ENCODE measurements at places on chromosomes 6 and 20.

DNA sequence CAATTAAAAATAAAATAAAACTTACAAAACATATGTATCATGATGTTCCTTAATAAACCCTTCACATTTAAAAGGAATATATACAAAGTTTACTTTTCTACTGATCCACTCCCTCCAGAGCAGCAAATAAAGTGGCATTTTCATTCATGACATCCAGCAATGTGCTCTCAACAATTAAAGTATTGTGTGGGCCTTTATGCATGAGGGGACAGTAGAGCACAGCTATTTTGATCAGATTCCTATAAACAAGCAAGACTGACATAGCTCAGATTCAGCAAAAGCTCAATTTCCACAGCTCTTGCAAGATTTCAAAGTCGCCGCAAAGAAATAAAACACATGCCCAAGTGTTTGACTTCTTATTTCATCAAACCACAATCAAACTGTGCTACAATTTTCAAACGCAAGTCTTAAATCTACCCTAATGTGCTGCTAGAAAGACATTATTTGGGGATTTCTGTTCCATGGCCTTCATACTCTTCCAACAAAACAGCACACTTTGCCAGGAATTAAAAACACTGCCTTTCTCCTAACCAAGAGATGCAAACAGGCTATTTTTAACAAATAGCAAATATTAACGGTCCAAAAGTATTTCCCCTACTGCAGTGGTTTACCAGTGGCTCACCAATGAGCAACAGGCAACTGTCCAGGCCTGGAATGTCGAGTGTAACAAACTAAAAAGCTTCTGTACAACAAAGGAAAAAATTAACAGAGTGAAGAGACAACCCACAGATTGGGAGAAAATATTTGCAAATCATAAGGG, 52.3 kb downstream of the MBOAT1 start:
- DNase-seq, result no peak

GRCh38 chr6:14734052-14734415, 511.8 kb upstream of the JARID2 start:
- no peak for DNase-seq

DNA sequence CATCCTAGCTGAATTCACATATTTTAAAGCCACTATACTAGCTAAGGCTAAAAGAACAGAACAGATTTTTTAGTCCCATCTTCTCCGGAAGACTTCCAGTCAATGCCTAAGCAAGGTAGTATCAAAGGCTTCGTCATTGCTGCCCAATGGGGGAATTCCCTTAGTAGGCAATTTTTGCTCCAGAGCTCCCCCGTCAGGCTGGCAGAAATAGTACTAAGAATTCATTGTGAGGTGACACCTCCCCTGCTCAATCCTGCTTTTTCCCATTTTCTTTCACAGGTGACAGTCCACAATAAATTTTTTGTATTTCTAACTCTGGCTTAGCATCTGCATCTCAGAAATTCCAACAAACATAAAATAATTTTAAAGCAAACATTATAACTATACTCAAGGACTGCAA, 52.8 kb upstream of the SRSF6 start:
- no peak for DNase-seq

DNA sequence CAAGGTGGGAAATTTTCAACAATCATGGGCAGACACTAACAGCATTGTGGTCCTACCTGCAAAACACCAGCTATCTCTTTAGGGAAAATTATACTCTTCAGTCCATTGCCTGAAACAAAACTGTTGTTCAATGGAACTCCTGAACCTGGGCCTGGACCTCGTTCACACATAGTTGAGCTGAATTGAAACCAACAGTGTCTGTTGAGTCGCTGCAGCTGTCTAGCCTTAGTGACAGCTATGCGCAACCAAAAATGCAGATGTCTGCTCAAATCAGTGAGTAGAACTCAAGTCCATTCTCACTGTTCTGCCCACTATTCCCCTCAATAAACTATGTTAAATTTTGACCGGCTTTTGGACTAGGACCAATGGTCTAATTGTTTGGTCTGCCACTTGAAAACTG, 286.2 kb downstream of the TFAP2A start:
- no peak for DNase-seq

- DNase-seq, result no peak
These were observed 97.7 kb downstream of the GRM4 start for GRCh38 chr6:34047913-34048867.

DNA sequence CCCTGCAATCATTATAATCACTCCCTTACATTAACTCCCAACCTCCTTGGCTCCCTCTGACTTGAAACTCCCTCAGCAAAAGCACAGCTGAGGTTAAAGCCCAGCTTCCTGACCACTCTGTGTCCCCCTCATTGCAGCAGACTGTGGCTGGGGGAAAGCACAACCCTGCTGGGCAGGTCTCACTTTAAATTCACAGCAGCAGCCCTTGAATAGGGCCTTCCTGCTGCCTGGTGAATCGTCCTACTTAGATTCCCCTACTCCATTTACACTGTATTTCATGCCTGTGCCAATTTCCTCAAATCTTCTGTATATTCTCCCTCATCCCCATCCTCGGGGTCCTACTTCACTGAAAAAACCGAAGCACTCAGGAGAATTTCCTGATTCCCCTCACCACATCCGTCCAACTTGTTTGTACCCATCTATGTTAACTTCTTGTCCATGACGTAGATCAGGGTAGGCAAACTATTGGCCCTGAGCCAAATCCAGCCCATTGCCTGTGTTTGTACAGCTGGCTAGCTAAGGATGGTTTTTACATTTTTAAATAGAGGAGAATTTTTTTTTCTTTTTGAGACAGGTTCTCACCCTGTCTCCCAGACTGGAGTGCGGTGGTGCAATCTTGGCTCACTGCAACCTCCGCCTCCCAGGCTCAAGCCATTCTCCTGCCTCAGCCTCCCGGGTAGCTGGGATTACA, 31.5 kb upstream of the GCM1 start:
- peak; percentile 62 for DNase-seq

DNA sequence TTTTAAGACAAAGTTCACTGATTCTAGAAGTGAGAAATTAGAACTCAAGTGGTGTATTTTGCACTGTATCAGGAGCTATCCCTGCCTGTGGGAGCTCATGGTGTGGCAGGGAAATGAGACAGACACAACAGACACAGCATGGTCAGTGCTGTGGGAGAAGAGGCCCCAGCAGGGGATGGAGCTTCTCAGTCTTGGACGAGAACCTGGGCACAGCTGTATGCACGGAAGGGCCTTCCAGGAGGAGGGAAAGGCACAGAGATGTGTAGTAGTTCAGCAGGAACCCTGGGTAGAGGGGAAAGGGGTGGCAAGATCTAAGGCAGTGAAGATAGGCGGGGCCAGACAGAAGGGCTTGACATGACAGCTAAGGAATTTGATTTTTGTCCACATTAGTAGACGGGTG, 48.8 kb upstream of the KIF25 start:
- DNase-seq, result no peak

DNA sequence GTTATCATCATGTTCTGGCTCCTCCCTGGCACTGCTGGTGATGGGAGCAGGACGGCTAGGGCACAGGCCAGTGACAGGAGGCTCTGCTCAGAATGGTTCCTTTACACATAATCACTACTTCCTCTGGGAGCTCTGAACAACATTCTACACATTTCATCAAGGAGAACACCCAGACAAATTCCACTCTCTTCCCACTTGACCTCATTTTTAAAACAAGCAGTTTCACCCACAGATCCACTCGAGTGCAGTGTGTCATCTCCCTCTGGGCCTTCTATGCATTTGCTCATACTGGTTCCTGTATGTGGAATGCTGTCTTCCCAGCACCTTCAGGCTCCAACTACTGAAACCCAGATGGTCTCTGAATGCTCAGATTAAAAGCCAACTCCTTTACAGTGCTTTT, 84.8 kb downstream of the ELOVL5 start:
- DNase-seq, result no peak

DNA sequence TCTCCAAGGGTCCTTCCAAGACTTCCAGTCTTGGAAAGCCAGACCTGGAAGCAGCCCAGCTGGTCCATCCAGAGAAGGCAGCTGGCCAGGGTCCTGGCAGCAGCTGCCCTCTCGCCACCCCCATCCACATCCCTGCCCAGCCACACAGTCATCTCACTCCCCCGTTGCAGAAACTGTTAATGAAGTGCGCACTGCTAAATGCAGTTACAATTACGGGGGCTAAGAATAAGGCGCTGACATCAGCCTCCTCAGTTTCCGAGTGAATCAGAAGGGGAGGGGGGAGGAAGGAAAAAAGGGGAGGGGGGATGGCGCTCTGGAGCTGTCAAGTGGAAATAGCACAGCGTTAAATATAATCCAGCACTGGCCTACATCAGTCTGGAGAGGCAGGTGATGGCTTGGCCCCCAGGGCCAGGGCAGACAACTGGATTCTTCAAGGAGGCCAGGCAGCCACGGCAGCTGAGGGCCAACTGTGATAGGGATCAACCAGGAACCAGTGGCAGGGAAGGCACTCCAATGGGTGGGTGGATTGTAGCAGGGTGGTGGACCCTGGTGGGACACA, 6.9 kb downstream of the RIMS4 start:
- DNase-seq, result no peak

- no peak for DNase-seq
These were observed 187.1 kb downstream of the SOX4 start for GRCh38 chr6:21780679-21781078.

- no peak for DNase-seq
These were observed 489.6 kb downstream of the MMUT start for GRCh38 chr6:48973491-48973890.

DNA sequence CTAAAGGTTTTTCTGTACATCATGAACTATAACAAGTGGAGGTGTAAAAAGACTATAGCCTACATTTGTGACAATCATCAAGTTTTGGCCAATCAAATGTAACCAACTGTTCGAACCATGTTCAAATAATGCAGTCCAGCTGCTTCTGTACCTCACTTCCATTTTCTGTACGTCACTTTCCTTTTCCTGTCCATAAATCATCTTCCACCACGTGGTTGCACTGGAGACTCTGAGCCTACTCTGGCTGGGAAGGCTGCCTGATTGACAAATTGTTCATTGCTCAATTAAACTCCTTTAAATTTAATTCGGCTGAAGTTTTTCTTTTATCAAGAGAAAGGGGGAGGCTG, 270.4 kb upstream of the JARID2 start:
- DNase-seq, result no peak

GRCh38 chr20:48238781-48239180, 453.5 kb upstream of the SULF2 start:
- no peak for DNase-seq

DNA sequence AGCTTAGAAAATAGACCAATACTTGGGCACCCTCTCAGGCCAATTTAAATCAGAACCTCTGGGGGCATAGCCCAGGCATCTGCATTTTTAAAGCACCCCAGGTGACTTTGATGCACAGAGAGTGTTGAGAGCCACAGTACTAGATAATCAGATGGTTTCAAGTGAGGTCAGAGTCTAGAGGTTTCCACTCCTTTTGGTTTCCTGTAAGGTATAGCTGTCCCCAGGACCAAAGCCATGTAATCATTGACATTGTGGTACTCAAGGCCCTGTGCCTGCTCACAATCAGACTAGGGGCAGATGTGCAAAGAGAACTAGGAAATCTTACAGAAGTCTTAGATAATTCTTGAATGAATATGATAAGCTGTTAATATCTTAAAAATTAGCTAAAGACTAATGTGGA, 9.1 kb downstream of the FILIP1 start:
- no peak for DNase-seq

- DNase-seq, result no peak
These were observed 62.9 kb downstream of the SUN5 start for GRCh38 chr20:32941155-32941885.

DNA sequence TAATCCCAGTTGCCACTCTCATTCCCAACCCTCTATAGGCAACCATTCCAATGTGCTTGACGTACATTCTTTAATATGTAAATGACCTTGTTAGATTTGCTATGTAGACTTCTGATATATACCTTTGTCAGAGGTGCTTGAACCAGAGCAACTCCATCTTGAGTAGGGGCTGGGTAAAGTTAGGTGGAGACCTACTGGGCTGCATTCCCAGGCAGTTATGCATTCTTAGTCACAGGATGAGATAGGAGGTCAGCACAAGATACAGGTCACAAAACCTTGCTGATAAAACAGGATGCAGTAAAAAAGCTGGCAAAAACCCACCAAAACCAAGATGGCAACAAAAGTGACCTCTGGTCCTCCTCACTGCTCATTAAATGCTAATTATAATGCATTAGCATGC, 8.3 kb upstream of the HM13 start:
- DNase-seq, result no peak

- no peak for DNase-seq
These were observed 17.1 kb upstream of the ARMC2 start for GRCh38 chr6:108831104-108831503.

DNA sequence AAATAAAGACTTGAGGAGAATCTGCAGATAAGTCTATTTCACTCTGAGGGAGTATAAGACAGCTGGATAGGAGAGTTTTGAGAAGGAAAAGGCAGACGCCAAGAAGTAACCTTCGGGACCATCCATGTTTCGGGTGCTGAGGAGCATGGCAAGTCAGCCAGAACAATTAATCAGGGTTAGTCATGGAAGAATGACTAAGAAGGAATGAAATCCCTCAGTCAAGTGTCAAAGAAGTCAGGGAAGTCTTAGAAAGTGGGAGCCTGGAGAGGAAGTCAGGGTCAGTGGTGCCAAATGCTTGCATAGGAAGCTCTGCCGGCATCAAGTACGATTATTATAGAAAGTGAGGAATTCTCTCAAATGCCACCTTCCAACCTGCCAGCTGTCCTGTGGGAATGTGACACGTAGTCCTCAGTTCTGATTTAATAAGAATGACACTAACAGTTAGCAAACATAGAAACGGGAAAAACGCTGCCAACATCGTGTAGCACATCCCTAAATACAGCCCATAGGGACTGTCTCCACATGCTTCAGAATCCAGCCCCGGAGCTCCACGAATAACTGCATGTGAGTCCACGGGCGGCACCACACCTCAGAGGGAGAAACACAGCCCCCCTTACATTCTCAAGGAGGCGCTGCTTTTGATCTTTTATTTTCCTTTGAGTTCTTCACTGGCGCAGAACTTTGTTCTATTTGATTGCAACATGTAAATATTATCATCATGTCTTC, 602.7 kb downstream of the PRKN start:
- no peak for DNase-seq

DNA sequence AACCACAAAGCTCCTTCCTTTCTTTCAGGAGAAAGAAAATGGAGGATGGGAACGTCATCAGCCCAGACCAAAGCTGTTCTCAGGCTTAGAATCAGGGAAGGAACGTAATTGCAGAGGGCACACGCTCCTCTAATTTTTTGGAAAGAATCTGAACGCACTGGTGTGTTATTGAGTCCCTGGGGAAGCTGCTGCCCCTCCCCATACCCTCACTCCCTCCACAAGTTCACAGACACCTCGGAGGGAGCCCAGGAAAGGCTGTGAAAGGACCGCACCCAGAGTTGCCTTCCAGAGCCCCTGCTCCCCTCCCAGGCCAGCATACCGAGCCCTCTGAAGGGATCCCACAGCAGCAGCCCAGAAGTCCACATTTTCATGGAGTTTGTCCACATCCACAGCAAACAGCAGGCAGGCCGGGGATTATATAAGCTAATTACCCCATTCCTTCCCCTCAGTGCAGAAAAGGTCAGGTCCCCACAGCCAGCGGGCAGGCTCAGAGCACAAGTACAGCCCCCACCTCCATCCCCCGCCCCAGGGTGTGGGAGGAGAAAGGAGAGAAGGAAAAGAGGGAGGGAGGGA, 53.7 kb downstream of the ANKRD60 start:
- no peak for DNase-seq
